ENCODE measurements at places on chromosomes 11 and 22.

DNA sequence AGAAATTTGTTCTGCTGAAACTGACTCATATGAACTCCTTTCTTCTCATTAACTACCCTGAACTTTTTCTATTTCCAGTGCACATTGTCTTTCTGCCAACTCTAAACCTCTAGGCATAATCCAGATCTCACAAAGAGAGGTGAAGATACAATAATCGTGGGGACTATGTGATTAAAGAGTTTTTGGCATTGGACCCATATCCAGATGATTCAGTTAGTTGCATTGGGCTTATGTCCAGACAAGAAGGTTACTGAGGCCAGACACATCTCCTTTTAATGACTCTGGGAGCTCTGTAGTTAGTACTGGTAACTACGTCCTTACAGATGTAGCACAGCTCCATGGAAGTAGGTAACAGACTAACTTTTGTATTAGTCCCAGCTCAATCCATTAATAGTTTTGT is 273.0 kb downstream of the CASP12 start:
- DNase-seq, result no peak

GRCh38 chr11:38302564-38302963 is 1704.5 kb upstream of the RAG2 start:
- no peak for DNase-seq

- no peak for DNase-seq
Measured at GRCh38 chr11:17459236-17459896, 17.3 kb downstream of the ABCC8 start.

DNA sequence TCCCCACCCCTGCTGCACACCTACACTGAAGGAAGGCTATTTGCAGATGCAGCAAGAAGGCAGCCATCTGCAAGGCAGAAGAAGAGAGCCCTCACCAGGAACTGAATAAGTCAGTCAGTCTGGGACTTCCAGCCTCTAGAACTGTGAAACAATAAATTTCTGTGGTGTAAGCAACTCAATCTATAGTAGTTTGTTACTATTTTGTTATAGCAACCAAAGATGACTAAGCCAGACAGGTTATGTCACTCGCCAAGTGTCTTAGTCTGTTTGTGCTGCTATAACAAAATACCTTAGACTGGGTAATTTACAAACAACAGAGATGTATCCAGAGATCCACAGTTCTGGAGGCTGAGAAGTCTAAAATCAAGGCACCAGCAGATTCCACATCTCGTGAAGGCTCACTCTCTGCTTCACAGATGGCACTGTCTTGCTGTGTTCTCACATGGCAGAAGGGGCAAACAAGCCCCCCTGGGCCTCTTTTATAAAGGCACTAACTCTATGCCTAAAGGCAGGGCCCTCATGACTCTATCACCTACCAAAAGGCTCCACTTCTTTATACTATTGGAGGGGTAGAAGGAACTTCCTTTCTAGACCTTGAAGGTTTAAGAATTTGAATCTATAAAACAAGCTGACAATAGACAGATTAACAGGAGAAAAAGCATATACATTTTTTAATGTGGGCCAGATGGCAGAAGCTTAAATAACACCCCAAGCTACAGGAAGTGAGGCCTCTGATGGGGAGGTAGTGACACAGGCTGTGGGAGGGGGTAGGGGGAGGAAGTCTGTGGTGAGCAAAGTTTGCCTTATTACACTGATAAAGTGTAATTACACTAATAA is 12.3 kb downstream of the APOL6 start:
- peak; percentile 65 for DNase-seq

- DNase-seq, result no peak
Measured at GRCh38 chr11:45857961-45858474, 10.7 kb downstream of the CRY2 start.

GRCh38 chr11:70527046-70527395 is 128.7 kb downstream of the CTTN start:
- DNase-seq, result no peak

Data from activated CD4-positive, alpha-beta T cell treated with anti-CD3 and anti-CD28 coated beads, Interleukin-2, amount 50 U/mL, for 4 hours (primary cell).